ENCODE measurements at places on chromosomes 4 and X. TPM values are rescaled to one million over a fixed set of nuclear protein-coding genes. Genes with fewer than 3 reads are reported as not detected.

GRCh38 chr4:103091601-103092223, 7.9 kb downstream of the BDH2 start:
- DNase-seq, result peak; percentile 32

- DNase-seq, result peak; percentile 15
Observed at GRCh38 chrX:372856-373640, 13.7 kb downstream of the PPP2R3B start.

GRCh38 chrX:82734140-82734539, 774.0 kb upstream of the POU3F4 start:
- DNase-seq, result no peak

DNA sequence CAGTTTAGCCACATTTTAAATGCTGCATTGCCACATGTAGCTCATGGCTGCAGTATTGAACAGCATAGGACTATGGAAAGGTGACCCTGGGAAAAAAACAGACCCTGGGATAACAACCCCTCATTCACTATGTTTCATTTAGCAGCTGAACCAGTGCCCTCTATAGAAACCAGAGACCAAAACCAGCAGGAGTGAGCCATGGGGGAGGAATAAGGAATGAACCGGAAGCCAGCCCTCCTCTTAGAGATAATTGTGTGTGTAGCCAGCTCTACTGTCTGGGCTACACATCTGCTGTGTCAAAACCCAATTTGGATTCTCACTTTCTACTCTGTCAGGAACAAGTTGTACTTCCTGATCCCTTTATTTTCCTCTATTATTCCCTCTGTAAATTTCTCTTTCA, 158.5 kb upstream of the S100G start:
- DNase-seq, result no peak

DNA sequence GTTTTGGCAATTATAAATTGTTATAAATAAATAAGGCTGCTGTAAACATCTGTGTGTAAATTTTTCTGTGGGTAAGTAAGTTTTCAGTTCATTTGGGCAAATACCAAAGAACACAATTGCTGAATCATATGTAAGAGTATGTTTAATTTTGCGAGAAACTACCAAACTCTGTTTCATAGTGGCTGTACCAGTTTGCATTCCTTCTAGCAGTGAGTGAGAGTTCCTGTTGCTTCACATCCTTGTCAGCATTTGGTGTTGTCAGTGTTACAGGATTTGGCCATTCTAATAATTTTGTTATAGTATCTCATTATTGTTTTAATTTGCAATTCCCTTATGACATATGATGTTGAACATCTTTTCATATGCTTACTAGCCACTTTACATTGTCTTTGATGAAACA, 48.4 kb downstream of the ARFIP1 start:
- DNase-seq, result no peak

- DNase-seq, result no peak
Observed at GRCh38 chr4:104915864-104916263, 230.8 kb upstream of the TET2 start.

DNA sequence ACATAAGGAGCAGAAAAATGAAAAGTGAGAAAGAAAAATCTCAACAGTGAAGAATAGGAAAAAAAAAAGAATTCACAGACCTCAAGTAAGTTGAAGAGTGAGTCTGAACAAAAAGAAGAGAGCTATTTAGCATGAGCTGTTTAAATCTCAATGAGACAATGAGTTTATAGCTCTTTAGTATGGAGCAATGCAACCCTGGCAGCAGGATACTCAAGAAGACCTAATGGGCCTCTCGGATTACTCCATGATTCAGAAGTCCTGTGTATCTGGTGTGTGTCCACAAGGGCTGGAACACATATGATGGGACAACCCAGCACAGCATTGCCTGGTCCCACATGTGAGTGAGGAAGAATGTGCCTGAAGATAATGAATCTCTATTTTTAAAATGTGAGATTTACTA, 563.1 kb upstream of the INTU start:
- DNase-seq, result peak; percentile 6

GAGE12J gene
- not detected for polyA plus RNA-seq

GRCh38 chr4:1793496-1793840, 375 bp downstream of the FGFR3 start:
- DNase-seq, result no peak

GRCh38 chrX:9184211-9184610, 150.3 kb upstream of the FAM9B start:
- no peak for DNase-seq

ETDB gene
- not detected for polyA plus RNA-seq

DNA sequence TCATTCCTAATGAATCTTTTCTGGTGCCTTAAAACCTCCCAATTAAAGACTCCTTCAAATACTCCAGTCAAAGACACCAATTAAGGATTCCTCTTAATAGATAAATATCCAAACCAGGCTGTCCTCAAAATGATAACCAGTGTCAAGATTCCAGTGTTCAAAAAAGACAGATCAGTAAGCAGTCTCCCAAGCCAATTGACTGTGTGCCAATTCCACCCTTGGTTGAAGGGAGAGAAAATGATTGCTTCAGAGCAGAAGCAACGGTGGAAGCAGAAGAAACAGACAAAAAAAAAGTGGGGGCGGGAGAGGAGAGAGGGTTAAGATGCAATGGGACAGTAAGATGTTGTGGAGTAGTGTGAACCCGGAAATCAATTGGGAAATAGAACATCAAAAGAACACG, 216.0 kb upstream of the FTHL17 start:
- no peak for DNase-seq

DNA sequence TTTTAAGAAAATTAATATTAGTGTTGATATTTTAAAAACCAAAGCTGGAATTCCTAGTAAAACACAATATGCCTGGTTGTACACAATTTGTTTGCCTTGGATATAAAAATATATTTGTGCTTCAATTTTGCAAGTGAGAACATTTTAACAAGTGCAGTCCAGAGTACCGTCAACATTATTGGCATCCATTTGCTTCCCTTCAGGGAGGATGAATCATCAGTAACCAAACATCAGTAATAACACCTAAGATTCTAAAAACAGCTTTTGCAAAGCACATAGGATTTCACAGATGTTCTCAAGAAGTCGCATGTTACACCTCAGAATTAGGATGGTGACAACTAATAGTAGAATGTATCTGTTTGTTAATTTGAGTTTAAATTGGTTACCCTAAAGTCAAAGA, 262.6 kb upstream of the BMP3 start:
- no peak for DNase-seq

DNA sequence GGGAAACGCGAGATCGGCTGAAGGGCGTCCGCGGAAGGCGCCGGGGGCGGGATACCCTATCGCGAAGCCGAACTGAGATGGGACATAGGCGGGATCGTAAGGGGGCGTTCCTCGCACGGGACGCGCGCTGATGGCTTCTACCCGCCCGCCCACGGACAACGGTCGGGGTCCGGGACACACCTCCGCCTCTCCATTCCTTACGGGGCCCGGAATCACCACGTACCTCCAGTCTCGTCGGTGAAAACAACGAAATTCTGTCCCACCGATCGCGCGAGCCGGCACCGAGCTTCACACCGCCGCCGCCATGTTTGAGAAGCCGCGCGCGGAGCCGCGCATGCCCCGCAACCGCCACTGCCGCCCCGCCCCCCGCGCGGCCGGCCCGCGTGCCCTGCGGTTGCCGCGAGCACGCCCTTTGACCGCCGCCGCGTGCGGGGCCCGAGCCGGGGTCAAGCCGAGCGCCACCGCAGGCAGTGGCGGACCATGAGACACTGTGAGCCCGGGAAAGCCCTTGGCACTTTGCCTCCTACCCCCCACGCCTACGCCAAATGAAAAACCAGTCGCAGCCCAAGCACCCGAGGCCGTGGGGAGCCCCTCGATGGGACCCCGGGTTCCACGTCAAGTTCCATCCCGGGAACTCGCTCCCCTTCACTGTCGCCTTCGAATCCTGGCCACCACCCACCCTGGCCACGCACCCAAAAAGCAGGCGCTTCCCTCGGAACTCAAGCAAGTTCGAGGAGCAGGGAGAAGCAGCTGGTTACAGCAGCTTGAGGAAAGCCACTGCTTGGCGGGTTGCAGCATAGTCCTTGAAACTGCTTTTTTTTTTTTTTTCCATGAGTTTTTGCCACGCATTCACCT, at the start of gene SCML2:
Gene SCML2, minus strand, starts transcription at position 320 of the 855 bp plus-strand sequence. CDS start 20,617 bp downstream, outside the sequence.
- DNase-seq, result no peak

- no peak for DNase-seq
Observed at GRCh38 chr4:53602390-53602789, 11.1 kb upstream of the LNX1 start.

DNA sequence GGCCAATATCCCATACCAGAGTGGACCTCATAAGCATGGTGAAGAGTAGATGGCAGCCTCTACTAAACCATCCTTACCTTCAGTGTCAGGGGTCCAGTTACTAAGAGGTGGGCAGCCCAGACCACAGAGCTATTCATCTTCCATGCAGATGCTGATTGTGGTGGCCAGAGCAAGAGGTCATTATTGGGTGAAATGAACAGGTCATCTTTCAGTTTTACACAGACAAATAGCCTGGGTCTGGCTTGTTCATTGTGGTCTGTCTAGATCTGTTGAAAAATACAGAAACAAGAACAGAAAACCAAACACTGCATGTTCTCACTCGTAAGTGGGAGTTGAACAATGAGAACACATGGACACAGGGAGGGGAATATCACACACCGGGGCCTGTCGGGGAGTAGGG, 71.3 kb downstream of the PAK3 start:
- DNase-seq, result no peak

- DNase-seq, result no peak
Observed at GRCh38 chr4:149933883-149934282, 118.2 kb upstream of the IQCM start.

DNA sequence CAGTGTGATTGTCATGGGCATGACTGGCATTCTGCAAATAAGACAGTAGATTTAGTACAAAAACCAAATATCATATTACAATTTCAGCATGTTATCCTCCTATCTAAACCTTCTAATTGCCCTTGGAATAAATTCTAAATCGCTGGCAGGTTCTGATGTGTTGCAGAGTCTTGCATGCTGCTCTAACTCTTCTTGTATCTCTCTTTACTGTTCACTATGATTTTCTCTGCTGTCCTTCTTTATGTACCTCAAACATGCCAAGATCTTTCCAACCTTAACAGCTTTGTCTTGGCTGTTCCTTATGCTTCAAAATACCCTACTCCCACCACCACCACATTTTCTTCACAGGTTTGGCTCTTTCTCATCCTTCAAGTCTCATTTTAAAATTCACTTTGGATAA, 43.0 kb upstream of the KCNIP4 start:
- no peak for DNase-seq

DNA sequence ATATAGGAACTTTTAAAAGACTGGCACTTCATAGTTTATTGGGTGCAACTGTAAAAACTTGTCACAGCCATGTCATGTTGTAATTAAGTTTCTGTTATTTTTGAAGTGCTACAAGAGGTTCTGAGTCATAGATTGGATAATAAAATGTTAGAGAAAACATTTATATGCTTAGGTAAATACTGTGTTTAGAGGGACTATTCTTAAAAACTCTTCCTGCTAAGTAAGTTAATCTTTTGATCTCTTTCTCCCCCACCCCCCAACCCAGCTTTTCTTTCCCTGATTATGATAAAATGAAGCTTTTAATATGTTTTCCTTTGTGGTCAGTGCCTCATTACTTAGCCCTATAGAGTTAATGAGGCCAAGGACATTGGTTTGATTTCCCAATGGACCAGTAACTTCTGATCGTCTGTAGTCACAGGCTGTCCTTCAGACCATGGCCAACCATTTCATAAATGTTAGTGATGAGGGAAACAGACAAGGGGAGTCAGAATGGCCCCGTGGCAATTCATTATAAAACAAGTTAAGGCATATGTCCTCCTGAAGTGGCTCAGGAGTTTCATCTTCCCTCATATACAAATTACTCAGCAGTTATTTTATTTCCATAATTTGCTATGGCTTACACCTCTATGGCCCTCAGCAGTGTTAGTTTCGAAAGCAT, 3.9 kb upstream of the PDLIM5 start:
- no peak for DNase-seq

DNA sequence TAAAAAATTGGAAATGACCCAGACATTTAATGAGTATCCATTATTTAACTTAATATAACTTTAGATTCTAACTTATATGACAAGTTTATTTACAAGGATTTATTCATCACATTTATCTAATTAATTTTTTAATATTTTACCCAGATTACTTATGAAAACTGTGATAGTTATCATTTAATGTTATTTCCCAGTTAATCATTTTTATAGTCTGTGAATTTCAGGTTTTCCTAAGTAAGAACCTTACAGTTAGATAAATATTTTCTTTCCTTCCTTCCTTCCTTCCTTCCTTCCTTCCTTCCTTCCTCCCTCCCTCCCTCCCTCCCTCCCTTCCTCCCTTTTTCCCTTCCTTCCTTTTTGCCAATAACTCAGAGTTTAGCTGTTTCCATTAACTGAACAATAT, 14.8 kb upstream of the FHDC1 start:
- DNase-seq, result no peak

GRCh38 chr4:634599-634985, 9.2 kb downstream of the PDE6B start:
- DNase-seq, result no peak

OCIAD2 gene
- 46.4 TPM for polyA plus RNA-seq

DNA sequence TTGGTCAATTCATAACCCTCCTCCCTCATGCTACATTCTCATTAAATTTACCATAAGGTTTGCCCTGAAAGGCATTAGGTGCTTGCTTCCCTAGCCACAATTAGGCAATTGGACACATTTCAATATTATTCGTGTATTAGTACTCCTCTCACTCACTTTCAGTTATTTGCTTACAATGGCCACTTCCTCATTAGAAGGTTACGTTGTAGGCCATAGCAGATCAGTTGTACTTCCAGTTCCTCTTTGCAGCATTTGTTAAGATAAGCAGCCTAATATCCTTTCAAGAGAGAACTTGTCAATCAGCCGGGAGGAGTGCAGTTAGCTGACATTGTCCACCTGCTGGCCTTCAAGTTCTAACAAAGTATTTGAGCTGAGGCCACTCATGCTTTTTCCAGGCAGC, 1017.2 kb downstream of the PCDH7 start:
- no peak for DNase-seq

DNA sequence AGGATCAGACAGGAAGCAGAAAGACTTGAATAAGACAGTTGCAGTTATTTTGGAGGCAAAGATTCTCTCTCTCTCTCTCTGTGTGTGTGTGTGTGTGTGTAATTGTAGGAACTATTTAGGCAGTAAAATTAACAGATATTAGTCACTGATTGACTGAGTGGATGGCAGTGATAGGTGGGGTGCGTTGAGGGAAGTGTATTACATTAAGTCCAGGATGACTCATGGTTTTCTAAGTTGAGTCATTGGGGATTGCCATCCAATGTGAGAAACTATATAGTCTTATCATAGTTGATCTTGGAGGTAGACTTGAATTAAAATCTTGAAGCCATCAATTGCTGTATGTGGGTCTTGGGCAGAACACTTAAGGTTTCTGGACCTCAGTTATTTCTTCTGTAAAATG, 75.4 kb downstream of the AR start:
- no peak for DNase-seq

DNA sequence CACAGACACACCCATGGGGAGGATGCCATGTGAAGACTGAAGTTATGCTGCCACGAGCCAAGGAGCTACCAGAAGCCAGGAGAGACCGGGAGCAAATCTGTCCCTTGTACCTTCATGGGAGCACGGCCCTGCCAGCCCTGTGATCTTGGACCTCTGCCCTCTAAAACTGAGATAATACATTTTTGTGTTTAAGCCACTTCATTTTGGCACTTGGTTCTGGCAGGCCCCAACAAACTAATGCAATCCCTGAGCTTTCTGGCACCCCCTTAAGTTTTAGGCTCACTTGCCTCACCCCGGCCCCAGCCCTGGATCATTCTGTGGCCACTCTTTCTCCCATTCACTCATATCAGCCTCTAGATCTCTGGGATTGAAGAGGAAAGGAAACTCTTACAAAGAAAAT, 35.4 kb downstream of the SEL1L3 start:
- no peak for DNase-seq

- DNase-seq, result no peak
Observed at GRCh38 chrX:35025820-35026219, 83.2 kb downstream of the FAM47B start.

All from AG04450 (cell line).